Vein endothelial cell (primary cell): ENCODE measurements at places on chromosomes 3 and 15. TPM values are rescaled to one million over a fixed set of nuclear protein-coding genes. Genes with fewer than 3 reads are reported as not detected.

NPAP1 gene
- not detected in 2 replicates for total RNA-seq

RAB6B gene
- 0.98 and 1.2 TPM in 2 replicates for total RNA-seq

GP9 gene
- total RNA-seq = not detected in 2 replicates

GOLGA8R gene
- total RNA-seq = 0.57 and 2.3 TPM in 2 replicates

RLBP1 gene
- total RNA-seq = not detected in 2 replicates

CX3CR1 gene
- not detected in 2 replicates for total RNA-seq

TNK2 gene
- total RNA-seq = 18.0 and 24.5 TPM in 2 replicates

GOLGA8A gene
- total RNA-seq = 10.0 and 11.1 TPM in 2 replicates

RPLP1 gene
- 113 and 115 TPM in 2 replicates for total RNA-seq

TUBGCP4 gene
- total RNA-seq = 8.8 and 16.1 TPM in 2 replicates

DAZL gene
- not detected in 2 replicates for total RNA-seq

EOMES gene
- total RNA-seq = 0.10 TPM in 1 of 2 replicates, not detected in the other

RASGRF1 gene
- total RNA-seq = not detected in 2 replicates

USP3 gene
- total RNA-seq = 58.8 and 65.0 TPM in 2 replicates

SLC15A2 gene
- total RNA-seq = under 0.01 and 0.33 TPM in 2 replicates

NR2F2 gene
- total RNA-seq = 36.9 and 39.8 TPM in 2 replicates

CLEC3B gene
- 1.4 and 2.6 TPM in 2 replicates for total RNA-seq

GRAMD1C gene
- total RNA-seq = 26.8 and 43.2 TPM in 2 replicates

P2RY13 gene
- total RNA-seq = not detected in 2 replicates

ARGFX gene
- total RNA-seq = not detected in 2 replicates

ANKDD1A gene
- total RNA-seq = 2.5 and 2.6 TPM in 2 replicates

CHRM5 gene
- total RNA-seq = not detected in 2 replicates

DNAJC13 gene
- 66.6 and 93.6 TPM in 2 replicates for total RNA-seq

GOLIM4 gene
- total RNA-seq = 34.0 and 38.7 TPM in 2 replicates

SMARCC1 gene
- total RNA-seq = 76.1 and 79.0 TPM in 2 replicates

HOMER2 gene
- 0.33 and 0.38 TPM in 2 replicates for total RNA-seq

TIMMDC1 gene
- total RNA-seq = 35.6 and 44.7 TPM in 2 replicates

RARRES1 gene
- total RNA-seq = 0.96 and 1.3 TPM in 2 replicates

PIF1 gene
- total RNA-seq = 8.5 and 8.8 TPM in 2 replicates

CLRN1 gene
- not detected in 2 replicates for total RNA-seq

NOX5 gene
- 0.33 TPM in 1 of 2 replicates, not detected in the other for total RNA-seq

NEO1 gene
- under 0.01 and 0.38 TPM in 2 replicates for total RNA-seq

CCR2 gene
- not detected in 2 replicates for total RNA-seq

SLC12A1 gene
- not detected in 2 replicates for total RNA-seq

CCDC54 gene
- total RNA-seq = not detected in 2 replicates

EPHB1 gene
- total RNA-seq = 3.3 and 3.6 TPM in 2 replicates
